ENCODE measurements at places on chromosomes 2 and 18.

DNA sequence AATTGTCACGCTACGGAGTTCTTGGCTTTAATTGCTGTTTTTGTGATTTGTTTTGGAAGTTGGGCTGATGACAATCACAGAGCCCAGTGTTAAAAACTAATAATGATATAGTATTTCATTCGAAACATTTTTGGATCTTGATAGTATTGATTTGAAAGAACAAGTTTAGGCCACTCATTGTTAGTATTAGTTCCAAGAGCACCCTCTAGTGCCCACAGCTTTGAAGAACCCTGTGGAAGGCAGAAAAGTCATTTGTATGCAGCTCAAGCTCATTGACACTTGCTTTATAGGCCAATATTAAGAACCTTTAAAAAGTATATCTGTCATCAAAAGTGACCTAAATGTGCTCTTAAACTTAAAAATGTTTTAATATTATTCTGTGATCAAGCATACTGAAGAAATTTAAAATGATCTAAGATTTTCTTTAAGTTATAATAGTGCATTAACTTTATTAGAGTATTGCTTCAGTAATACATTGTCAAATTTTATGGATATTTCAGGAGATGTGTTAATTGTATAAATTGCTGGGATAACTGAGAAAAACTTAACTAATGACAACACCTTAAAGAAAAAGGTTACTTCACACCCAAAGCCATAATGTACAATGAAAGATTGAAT, 191.0 kb downstream of the GRB14 start:
- DNase-seq = no peak

DNA sequence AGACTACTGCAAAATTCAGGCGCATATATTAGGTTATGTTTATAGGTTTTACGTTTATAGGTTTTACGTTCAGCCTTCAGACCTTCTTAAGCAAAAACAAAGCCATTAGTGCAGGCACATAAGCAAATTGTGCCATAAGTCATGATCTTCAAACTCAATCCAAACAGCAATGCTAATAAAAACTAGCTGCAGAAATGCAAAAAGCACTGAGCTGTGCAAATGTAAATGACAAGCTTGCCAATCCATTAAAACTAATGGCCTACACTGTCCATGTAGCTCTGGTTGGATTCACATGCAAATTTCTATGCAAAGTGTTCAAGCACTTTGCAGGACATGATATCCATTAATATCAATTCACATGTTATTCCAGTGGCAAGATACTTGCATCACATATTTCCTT, 50.9 kb downstream of the LRPPRC start:
- DNase-seq = no peak

- DNase-seq = no peak
Observed at GRCh38 chr2:8850845-8851487, 13.6 kb upstream of the KIDINS220 start.

- no peak for DNase-seq
Observed at GRCh38 chr2:62281663-62282062, 85.7 kb downstream of the B3GNT2 start.

DNA sequence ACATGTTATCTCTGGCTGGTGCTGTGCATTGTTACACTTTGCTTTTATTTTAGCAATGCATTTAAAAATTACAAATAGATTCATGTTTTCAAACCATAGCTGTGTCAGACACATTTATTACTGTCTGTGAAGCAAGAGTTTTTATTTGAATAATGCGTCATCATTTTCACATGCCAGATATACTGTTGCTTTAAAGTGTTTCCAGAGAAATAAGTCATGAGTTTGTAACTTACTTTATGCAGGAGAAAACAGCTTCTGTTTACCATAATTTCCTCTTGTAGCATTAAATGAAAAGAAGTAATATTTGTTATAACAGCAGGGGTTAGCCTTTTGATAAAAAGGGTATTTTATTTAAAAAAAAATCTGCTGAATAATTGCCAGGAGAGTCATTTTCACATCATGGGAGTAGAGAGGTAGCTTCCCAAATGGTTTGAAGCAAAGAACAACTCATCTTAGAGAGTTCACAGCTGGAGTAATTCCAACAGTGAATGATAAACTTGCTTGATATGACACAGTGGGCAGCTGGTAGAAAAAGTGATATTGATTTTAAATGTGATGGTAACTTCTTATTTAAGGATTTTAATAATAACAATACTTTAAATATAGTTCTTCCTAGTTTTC, 1274.5 kb upstream of the CRIM1 start:
- no peak for DNase-seq

GRCh38 chr18:66325251-66325650, 278.6 kb downstream of the CDH19 start:
- DNase-seq = no peak

GRCh38 chr2:160884056-160884455, 276.2 kb upstream of the TANK start:
- no peak for DNase-seq

DNA sequence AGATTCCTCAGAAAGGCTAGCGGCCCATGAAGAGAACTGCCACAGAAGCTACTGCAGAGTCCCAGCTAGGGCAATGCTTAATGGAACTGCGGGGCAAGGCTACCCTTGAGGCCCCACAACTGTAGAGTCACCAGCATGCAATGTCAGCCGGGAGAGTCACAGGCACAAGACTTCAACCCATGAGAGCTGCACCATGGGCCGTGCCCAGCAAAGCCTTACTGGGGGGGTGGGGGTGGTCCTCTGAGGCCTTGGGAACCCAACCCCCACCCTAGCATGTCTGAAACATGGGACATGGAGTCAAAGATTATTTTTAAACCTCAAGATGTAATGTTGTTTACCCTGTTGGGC, 20.2 kb downstream of the DPP4 start:
- no peak for DNase-seq

GRCh38 chr2:23146011-23146410, 239.0 kb upstream of the KLHL29 start:
- DNase-seq = no peak

DNA sequence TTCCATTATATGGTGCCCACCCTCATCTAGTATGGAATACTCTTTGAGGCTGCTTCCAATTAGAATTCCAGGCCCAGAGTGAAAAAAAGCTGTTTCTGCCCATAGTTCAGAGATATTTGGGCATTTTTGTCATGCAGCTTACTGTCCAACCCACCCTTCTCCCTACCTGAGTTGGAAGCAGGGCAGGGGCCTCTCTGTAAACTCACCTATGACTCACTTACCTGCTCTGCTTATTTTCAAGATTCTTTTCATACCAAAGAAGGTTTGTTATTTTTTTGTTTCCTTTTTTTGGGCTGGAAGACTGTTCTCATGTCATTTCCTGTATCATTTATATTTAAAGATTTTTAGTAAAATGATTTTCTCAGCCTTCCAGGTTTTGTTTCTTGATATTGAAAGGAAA, 38.4 kb upstream of the PPP1R1C start:
- no peak for DNase-seq

GRCh38 chr2:227479865-227480475, 8.0 kb downstream of the AGFG1 start:
- DNase-seq = no peak

- no peak for DNase-seq
Observed at GRCh38 chr2:66522611-66523376, 87.9 kb downstream of the MEIS1 start.

- no peak for DNase-seq
Observed at GRCh38 chr2:238398577-238398976, 28.1 kb upstream of the ASB1 start.

DNA sequence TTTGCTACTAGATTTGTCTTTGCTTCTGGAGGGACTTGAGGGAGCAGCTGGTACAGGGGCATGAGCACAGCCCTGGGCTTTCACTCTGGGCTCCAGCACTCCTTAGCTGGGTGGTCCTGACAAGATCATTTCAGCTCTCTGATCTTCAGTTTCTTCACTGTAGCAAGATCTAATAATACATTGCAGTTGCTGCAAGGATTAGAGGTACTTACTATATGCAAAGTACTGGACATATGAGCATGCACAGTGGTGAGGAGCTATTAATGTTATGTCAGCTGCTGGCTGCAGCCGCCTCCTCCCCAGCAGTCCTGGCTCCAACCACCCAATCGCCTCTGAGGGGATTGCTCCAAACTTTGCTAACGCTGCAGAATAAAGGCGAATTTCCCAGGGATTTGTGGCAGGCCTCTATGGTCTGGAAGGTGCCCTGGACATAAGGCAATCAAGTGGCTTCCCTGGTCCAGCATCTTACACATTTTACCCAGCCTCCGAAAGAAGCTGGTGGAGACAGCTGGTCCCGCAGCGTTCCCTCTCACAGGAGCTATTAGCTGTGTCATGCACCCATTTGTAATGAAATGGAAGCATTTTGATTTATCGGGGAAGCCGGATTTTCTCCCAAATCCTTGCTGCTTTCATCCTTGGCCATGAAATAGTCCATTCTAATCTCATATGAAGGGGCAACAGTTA, 96.7 kb downstream of the RHOB start:
- no peak for DNase-seq
